Stimulated activated CD8-positive, alpha-beta memory T cell treated with anti-CD3 and anti-CD28 coated beads, Interleukin-2, amount 100 ng/mL, for 1 hour (primary cell): ENCODE measurements at places on chromosomes 13 and 19.
A peak's percentile ranks its signal among the peaks of the same experiment; 100 is the strongest.

GRCh38 chr13:73572824-73573223, 514.0 kb downstream of the KLF5 start:
- DNase-seq = no peak

GRCh38 chr19:47084879-47085439, 28.6 kb downstream of the ZC3H4 start:
- no peak for DNase-seq

- DNase-seq = no peak
These were observed 49.3 kb downstream of the COL4A2 start for GRCh38 chr13:110356362-110356761.

- no peak for DNase-seq
These were observed 8.5 kb upstream of the ZNF91 start for GRCh38 chr19:23403581-23404324.

DNA sequence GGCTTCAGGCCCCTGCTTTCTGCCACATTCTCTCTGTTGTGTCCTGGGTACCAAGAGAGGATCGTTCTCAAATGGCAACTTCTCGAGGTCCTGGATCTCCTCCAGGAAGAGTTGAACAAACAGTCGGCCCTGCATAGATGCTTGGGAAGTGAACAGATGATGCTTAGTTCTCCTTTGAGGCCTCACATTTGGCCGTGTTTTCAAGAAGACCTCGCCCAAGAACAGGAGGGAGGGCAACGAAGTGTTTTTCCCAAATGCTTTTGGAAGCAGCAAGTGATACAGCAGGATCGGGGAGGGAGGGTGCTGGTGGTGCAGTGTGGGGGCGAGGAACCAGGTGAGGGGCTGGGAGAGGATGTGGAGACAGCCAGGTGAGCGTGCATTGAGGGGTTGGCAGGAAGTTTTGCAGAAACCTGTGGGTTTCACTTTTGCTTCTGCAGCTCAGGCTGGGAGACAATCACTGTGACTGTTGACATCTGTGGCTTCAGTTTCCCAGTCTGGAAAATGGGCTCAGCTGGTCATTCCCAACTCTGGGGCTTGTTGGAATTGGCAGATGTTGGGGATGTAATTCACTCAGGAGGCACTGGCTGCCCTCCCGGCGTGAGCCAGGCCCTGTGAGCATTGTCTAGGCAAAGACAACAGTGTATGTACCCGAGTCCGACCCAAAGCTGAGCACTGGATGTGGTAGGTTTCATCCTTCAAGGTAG, 21.6 kb downstream of the MAST3 start:
- DNase-seq = no peak

DNA sequence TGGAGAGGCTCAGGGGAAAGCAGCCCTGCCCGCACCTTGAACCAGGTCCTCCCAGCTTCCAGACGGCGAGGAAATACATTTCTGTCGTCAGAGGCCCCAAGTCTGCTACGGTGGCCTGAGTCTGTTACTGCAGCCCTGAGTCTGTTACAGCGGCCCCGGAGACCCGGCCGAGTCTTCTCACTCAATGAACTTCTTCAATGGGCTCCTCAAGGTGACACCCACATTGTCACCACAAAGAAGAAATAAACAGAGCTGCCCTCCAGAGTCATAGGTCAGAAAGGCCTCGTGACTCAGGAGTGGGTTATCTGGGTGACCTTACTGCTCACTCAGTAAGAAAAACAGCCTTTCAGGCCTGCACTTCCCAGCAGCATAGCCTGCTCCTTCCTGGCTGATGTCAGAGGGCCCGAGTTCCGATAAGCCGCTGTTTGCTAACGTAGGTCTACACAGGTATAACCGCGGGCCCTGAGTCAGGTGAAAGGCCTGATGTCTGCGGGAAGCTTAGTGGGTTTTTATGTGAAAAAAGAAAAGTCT, 66.9 kb upstream of the TM9SF2 start:
- DNase-seq = peak; percentile 59

DNA sequence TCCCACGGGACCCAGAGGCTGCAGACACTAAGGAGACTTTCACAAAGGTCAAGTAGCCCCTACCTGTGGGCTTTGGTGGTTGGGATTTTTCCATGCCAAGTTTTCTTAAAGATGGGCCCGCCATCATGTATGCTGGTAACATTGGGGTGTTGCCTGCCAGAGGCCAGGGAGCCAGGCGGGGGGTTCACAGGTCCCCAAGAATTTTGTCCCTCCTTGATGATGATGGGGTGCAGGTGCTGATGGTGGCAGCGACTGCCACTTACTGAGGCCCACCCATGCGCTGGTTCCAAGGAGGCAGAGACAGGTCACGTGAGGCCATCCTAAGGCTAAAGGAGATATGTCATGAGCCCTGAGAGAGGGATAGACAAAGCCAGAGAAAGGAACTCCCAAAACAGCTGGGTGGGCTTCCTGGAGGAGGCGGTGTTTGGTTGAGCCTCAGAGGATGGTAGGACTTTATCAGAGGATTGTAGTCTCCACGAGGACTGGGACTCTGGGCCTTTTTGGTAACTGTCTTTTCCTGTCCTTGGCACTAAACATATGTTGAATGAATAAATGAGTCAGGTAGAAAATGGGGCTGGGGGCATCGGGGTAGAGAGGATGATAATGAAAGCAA, 14.4 kb downstream of the PLEKHF1 start:
- no peak for DNase-seq

- no peak for DNase-seq
These were observed 14.3 kb downstream of the IER2 start for GRCh38 chr19:13164343-13165161.

- DNase-seq = no peak
These were observed 47.3 kb upstream of the GPR183 start for GRCh38 chr13:99354371-99354951.

GRCh38 chr19:43504426-43505185, at the start of gene PHLDB3:
Gene PHLDB3 (minus strand): TSS chr19:43504746. CDS start chr19:43504118, 628 bp downstream.
- peak; percentile 10 for DNase-seq

DNA sequence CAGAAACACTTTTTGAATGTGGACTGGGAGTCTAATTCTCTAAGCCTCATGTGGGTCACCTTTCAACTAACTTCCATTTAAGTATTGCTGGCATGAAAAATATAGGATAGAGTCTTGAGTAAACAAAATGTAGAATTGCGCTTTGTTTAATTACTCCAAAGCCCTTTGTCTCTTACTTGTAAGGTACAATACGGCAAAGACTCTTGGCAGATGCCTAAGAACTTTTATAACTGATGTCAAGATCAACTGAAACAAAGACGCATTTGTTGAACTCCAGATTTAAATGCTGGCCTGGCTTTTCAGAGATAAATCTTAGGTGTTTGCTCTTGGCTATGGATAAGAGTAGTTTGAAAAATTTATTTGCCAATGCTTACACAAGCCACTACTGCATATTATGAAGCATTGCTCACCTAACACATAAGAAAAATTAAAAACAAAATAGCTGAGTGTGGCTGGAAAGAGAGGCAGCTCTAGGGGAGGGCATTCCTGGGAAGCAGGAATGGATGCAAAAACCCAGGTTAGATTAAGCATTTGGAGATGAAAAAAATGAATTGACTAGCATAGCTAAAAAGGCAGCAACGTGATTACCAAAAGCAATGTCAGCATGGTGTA, 107.3 kb upstream of the STARD13 start:
- DNase-seq = no peak

DNA sequence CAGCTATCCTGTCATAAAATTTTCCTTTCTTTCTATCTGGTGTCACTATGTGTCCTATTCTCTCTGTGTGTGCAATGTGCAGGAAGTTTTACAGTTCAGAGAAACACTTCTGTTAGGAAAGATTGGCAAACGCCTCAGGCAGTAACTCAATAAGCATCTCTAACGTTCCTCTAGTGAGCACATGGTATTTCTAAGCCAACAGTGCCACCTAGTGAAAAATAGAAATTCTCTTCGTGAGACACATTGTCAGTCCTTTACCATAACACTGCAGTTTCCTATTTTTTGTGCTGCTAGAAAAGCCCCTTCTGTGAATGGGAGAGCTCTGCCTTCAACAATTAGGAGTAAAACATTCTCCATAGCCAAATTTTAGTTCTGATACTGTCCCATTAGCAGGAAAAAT, 50.7 kb downstream of the ZNF723 start:
- DNase-seq = no peak

DNA sequence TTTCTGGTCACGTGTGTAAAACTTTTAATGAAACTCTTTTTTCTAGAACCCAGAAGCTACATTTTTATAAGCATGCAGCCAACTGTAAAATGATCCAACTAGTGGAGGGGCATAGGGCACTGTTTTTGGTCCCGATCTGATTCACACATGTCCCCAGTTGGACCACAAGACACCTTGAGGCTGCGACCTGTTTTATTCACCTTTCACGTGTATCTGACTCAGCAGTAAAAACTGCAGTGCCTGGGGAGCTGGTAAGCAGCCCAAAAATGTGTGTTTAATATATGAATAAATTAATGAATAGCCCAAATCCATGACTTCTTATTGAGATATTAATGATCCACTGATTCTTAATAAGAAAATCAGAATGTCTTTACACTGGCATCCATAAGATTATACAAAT, 140.4 kb downstream of the COL4A1 start:
- DNase-seq = no peak

DNA sequence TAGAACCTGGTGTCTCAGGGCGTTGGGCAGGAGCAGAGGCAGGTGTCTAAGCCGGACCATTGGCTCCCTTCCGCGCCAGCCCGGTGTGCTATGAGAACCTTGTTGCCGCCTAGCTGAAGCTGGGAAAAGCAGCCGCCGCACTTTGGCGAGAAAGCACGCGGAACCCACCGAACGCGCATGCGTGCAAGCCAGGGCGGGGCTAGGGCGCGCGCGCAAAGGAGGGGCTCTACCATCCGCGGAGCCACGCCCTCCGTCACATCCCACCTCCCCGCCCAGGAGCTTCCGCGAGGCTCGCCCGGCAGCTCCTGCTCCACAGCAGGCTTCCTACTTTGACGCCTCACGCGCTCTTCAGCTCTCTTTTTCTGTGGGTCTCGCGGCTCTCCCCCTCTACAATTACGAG, 51.3 kb downstream of the WDR87 start:
- DNase-seq = no peak

GRCh38 chr13:32026623-32027022, 5.0 kb upstream of the FRY start:
- DNase-seq = no peak

DNA sequence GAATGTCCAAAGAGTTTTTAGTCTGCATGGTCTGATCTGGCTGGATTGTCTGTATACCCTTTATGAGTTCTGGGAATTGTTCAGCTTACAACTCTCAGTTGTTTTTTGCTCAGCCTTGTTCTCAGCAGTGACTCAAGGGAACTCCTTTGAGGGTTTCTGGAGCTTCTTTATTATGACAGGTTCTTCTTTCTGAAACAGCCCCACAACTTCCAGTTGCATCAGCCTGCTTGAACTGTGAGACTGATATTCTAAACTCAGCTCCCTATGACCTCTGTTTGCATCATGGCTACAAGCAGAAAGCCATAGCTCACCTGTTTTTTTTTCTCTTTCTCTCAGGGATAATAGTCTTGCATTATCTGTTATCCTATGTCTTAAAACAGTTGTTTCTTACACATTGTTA, 85.0 kb downstream of the TDRD3 start:
- no peak for DNase-seq

GRCh38 chr19:1470305-1471009, 8.6 kb downstream of the C19orf25 start:
- peak; percentile 27 for DNase-seq

DNA sequence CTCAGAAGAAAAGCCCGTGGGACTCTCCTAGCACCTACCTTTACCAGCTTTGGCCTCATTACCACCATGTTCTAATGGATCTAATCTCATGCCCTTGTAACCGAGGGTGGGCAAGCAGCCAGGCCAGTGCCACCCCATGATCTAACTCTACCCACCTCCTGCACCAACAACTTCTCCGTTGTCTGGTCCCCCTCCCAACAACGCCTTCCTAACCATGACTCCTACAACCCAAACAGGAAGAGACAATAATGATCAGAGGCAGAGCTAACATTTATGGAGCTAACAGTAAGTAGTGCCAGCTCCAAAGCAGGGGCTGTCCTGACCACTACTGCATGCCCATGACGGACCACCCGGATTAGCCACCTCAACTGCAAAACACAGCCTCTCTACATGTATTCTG, 3.5 kb downstream of the USP12 start:
- DNase-seq = no peak

DNA sequence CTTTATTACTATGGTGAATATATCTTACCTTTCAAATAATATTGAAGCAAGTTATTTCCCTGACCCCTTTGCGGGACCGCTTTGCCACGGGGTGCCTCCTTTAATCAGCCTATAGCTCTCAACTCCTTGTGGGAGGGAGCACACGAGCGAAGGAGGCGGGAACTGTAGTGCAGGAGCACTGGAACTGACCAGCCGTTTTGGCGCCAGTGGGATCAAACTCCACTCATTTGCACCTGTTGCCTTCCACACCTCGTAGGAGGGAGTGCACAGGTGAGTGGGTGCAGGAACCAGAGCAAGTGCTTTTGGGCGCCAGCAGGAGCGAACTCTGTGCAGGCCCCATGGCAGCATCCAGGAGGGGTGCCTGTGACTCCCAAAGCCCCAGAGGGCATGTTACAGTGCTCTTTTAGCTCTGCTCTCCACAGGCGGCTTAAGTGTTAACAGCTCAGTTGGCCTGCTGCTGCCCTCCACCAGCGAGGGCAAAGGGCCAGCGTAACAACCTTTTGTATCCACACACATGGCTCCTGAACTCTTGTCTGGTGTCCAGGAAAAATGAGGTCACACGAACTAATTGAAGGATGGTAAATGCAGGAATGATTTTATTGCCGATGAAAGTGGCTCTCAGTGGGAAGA, 206.9 kb downstream of the GGACT start:
- no peak for DNase-seq

GRCh38 chr13:24614306-24615080, 65.7 kb upstream of the ATP12A start:
- no peak for DNase-seq

- DNase-seq = no peak
These were observed 129.2 kb downstream of the MIPEP start for GRCh38 chr13:23760000-23760399.

DNA sequence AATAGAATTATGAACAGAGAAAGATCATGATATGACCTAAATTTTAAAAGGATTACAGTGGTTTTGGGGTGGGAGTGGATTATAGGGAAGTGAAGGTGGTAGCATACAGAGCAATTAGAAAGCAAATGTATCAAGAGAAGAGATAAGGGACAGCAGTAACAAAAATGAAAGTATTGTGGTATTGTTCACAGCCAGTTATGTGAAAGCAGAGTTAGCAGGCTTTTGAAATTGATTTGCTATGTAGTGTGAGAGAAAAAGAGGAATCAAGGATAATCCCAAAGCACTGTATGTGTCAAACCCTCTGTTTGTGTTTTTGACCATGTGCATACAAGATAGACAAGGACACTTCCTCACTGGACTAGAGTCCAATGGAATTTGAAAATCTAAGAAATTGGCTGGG, 1721.4 kb downstream of the PCDH9 start:
- no peak for DNase-seq
